ENCODE measurements at places on chromosomes 6 and 20. TPM values are rescaled to one million over a fixed set of nuclear protein-coding genes. Genes with fewer than 3 reads are reported as not detected.
A peak's percentile ranks its signal among the peaks of the same experiment; 100 is the strongest.

GRCh38 chr20:15119852-15120487, 782.6 kb upstream of the FLRT3 start:
- DNase-seq = no peak

GRCh38 chr6:163711615-163712565, 297.4 kb downstream of the QKI start:
- DNase-seq = no peak

- no peak for DNase-seq
Measured at GRCh38 chr6:5282191-5282623, 20.9 kb downstream of the FARS2 start.

C6orf120 gene
- total RNA-seq = 58.8 TPM

DNA sequence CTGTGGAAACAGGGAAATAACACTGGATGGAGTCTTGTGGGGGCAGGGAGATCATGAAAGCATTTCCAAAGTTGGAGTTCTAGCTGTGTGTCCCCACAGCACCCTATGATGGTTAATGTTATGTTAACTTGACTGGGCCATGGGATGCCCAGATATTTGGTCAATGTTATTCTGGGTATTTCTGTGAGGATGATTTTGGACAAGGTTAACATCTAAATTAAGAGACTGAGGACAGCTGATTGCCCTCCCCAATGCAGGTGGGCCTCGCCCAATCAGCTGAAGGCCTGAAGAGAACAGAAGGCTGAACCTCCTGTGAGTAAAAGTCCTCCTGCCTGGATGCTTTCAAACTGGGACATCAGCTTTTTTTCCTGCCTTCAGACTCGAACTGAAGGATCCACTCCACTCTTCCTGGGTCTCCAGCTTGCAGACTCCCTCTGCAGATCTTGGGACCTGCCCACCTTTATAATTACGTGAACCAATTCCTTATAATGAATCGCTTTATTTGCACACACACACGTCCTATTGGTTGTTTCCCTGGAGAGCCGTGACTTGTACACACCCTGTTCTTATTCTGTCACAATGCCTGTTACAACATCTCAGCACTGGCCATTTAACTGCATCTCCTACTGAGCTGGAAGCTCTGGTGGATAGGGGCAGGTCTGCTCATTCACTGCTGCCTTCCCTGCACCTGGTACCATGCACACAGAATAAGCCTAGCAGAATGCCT, 99.5 kb upstream of the IYD start:
- DNase-seq = no peak

CCN5 gene
- total RNA-seq = 0.53 TPM

GRCh38 chr20:59246691-59247400, 53.6 kb upstream of the EDN3 start:
- DNase-seq = no peak

DNA sequence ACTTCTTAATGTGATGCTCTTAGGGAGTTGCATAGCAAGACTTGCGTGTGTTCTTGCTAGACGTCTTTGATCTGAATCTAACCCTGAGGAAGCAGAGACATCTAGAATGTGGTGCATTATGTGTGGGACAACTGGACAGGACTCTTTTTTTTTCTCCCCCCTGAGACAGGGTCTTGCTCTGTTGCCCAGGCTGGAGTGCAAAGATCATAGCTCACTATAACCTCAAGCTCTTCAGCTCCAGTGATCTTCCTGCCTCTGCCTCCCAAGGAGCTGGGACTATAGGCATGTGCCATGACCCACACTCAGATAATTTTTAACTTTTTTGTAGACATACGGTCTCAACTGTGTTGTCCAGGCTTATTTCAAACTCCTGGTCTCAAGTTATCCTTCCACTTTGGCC, 34.0 kb downstream of the PCMT1 start:
- DNase-seq = no peak

CDK19 gene
- total RNA-seq = 18.6 TPM

RGS17 gene
- total RNA-seq = 0.24 TPM

ENPP5 gene
- 11.5 TPM for total RNA-seq

- no peak for DNase-seq
Measured at GRCh38 chr6:156425359-156426020, 351.7 kb upstream of the ARID1B start.

DNA sequence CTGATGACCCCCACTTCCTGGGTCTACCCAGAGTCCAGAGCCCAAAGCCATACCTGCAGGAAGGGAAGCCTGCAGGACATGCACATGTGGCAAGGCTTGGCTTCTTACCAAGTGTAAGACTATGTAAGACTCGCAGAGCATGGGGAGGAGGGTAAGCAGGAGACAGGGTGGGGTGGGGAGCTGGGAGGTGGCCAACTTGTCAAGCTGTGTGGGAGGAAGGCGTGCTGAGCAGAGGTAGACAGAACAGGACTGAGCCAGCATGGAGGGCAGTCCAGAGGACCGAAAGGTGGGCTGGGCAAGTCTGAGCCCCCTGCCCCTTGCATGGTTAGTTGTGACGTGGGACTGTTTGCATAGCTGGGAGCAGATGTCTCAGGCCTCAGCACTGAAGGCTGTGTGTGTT, 53.4 kb upstream of the RNF24 start:
- no peak for DNase-seq

GRCh38 chr20:49510562-49511122, 28.2 kb upstream of the KCNB1 start:
- peak; percentile 36 for DNase-seq

GRCh38 chr20:44597516-44597915, 15.1 kb downstream of the PKIG start:
- DNase-seq = no peak

DNA sequence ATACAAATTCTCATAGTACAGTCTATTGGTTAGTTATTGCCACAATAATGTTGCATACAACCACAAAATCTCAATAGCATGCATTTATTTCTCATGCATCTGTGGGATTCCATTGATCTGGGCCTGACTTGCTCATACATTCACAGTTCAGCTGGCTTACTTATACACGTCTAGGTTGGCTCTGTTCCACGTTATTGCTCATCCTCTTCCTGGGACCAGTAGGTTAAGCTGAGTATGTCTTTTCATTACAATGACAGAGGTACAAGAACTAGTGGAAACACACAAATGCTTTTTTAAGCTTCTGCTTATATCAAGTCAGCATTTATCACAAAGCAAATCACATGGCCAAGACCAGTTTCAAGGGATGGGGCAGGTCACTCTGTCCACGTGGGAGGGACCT, 485.3 kb upstream of the BTBD3 start:
- no peak for DNase-seq
